COLO829 (cell line): ENCODE measurements at places on chromosomes 5 and 9.

DNA sequence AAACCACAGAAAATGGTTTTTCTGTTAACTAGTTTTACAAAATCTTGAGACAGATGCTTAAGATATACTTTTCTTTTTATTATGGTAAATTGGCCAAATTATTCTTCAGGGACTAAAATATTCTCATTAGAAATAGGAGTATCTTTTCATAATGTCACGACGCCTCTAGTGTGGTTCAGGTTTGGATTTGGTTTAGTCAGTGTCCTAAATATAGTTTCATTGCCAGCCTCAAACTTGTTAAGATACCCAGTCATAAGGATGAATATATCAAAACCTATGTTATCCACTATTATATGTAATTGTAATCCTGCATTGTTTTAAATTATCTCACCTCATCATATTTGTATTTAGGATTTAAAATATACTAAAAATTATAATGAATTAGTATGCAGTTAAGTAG, 13.7 kb downstream of the NDUFAF2 start:
- no peak for DNase-seq

DNA sequence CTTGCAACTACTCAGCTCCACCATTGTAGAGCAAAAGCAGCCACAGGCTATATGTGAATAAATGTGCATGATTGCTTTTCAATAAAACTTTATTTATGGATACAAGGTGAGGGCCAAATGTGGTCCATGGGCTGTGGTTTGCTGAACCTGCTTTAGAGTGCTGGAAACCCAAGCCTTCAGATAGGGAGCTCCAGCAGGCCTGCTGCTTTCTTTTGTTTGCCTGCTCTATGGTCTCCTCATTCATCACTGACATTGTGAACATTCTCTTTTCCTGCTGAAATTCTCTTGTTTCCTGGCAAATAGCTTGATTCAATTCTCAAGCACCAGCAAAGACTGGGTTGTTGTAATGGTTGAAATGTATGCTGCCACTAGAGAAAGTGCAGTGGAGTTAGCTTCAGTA, 26.0 kb downstream of the EGFLAM start:
- no peak for DNase-seq

GRCh38 chr5:137015540-137016116, 483.5 kb downstream of the SPOCK1 start:
- DNase-seq, result no peak

DNA sequence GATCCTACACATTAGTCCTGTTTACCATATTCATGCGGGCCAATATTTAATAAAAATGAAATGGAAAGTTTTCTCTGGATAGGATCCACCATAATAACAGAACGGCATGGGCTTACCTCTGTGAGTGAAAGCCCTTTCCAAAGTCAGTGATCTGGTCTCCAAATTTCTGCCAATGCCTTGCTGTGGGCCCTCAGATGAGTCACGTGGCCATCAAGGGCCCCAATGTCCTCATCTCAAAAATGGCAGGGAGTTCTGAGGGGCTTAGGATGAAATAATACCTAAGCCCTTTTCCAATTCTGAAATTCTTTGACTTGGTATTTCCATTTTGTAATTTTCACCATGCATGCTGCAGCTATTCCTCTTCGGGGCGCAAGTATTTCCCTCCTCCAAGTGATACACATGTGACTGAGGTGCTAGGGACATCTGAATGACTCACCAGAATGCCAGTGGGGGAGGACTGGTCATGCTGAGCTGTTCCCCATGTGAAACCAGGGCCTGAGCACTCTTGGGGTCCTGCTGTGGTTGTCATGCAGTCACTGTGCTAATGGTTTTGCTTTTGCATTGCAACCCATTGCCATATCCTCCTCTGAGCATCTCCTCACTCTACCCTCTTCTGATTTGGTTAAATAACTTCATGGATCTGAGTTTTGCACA, 35.0 kb downstream of the ITK start:
- no peak for DNase-seq

GRCh38 chr5:116358911-116359418, 215.7 kb downstream of the SEMA6A start:
- DNase-seq, result no peak

- no peak for DNase-seq
Observed at GRCh38 chr5:126482591-126482990, 59.4 kb downstream of the GRAMD2B start.

DNA sequence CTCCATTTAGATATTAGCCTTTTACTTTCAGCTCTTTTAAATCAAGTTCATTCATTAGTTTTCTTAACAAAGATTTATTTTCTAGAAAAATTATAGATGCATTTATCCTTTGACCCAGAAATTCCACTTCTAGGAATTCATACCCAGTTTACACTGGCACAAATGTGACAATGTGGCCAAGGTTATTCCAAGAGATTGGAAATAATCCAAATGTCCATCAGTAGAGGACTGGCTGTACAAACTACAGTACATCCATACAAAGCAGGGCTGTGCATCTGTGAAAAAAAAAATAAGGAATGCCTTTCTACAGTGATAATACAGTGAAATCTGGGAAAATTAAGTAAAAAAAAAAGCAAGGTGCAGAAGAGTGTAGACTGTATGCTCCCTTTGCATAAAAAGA, 149.2 kb downstream of the GABBR2 start:
- DNase-seq, result no peak
